Activated naive CD8-positive, alpha-beta T cell treated with anti-CD3 and anti-CD28 coated beads for 36 hours (primary cell): ENCODE measurements at places on chromosomes 12 and 14. TPM values are rescaled to one million over a fixed set of nuclear protein-coding genes. Genes with fewer than 3 reads are reported as not detected.

DNA sequence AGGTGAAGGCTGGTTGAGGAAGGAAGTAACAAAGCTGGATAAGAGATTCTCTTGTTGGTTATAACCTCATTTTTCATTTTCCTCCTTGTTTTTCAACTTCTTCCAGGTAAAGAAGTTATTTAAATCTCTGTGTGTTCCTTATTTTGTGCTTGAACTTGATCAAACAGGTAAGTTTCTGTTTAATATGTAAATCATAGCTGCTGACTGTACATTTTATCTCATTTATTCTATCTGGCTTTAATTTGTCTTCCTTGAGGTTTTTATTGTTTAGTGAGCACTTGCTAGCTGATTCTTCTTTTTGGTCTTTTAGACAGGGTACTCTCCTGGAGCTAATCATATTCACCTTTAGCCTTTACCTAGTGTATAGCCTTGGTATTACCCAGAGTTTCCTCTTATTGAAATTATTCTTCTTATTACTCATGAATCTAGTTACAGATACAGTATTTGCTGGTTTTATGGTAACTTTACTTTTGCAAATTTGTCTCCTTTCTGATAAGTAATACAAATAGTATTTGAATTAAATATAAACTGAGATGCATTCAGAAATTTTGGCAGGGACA, 42.4 kb downstream of the TXNRD1 start:
- no peak for DNase-seq

- no peak for DNase-seq
Observed at GRCh38 chr12:110565894-110566871, 16.9 kb downstream of the PPTC7 start.

DNA sequence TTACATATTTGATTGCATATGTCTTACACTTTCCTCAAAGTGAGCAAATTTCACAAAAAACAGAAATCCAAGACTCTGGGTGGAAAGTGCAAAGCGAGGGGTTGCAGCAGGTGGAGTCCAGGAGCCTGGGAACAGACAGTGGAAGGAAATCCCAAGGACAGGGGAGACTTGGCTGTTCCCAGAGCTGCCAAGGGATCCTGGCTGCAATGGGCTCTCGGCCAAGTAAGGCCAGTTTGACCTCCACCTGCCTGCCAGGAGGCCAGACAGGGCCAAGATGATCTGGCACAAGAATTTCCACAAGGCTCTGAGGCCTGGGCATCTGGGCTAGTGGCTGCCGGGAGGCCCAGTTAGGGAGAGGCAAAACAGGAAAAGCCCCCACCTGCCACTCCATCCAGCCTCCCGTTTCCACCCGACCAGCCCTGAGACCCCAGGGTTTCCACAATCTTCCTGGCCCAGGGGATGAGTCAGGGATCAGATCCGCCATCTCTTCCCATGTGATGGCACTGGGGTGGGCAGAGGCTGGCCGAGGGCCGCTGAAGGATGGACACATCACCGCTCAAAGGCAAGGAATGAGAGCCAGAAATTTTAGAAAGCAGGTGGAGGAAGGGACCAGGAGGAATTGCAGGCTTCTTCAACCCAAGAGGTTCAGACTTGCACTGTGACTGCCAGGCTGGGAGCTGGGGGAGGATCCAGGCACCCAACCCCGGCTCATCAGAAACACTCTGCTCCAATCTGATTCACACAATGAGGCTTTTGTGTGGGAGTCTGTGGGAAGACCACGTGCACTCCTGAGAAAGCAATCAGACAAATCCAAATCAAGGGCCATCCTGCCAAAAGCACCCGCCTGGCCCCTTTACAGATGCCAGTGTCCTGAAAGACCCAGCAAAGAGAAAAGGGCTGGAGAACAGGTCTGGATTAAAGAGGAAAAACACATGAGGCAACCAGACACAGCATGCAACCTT, 16.3 kb downstream of the SCARB1 start:
- DNase-seq, result no peak

GRCh38 chr12:113655919-113656318, 184.2 kb upstream of the LHX5 start:
- DNase-seq, result no peak

DNA sequence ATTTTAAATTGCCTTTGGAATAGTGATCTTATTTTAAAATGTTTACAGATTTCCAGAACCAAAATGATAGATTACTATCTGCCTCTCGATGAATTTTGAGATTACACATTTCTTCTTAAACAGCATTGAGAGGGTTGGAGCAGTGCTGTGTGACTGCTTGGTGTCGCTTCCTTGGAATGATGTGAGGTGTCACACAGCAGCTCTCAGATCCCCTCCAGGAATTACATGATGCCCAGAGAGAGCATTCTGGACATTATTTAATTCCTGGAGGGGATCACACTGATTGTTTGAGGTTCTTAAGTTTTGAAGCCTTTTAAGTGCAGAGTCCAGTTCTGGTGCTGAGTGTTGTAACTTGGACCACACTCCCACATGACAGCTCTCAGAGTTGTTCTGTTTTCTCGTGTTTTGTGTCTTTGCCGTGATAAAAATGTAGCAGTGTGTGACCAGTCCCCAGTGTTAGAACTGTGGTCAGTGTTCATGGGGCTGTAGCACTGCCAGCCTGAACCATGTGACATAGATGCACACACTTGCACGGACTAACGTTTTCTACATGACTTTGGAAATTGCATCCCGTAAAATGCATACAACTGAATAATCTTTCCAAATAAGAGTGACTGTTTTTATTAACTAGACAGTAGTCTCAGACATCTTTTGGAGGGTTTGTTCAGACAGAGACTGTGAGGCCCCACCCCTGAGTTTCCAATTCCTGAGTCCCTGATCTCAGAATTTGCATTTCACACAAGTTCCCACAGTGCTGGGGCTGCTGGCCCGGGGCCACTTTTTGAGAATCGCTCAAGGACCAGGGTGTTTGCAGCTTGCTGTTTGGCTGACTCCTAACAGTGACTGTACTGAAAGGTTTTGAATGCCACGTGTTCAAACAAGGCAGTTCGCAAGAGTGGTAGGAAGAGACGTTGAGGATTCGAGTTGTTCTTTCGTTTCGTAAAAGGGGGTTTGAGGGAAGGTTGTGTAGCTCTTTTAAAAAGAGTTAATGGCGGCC, 26.0 kb downstream of the XRCC3 start:
- no peak for DNase-seq

GRCh38 chr12:47755655-47756562, 2.8 kb downstream of the RAPGEF3 start:
- DNase-seq, result no peak

- DNase-seq, result no peak
Observed at GRCh38 chr14:74684434-74684833, 28.4 kb downstream of the AREL1 start.

DNA sequence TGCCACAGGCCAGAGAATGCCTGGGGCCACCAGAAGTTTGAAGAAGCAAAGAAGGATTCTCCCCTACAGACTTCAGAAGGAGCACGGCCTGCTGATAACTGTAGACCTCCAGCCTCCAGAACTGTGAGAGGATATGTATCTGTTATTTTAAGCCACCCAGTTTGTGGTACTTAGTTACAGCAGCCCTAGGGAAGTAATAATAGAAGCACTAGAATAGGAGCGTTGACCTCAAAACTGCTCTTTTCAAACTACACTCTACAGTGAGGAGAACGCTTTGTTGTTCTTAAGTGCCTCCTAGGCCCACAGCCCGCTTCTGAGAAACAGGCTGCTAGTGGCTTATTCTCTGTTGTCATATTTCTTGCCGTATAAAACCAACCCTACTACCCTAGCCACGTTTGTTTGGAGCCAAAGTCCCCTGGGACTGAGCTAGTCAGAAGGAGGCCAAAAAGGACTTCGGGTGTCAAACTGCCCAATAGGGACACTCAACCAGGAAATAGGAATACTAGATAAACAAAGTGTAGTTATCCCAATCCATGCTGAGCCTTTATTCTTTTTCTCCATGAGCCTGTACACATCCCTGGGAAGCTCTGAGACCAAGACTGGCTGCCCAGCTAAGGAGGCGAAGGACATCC, 38.5 kb upstream of the FRS2 start:
- DNase-seq, result no peak

DNA sequence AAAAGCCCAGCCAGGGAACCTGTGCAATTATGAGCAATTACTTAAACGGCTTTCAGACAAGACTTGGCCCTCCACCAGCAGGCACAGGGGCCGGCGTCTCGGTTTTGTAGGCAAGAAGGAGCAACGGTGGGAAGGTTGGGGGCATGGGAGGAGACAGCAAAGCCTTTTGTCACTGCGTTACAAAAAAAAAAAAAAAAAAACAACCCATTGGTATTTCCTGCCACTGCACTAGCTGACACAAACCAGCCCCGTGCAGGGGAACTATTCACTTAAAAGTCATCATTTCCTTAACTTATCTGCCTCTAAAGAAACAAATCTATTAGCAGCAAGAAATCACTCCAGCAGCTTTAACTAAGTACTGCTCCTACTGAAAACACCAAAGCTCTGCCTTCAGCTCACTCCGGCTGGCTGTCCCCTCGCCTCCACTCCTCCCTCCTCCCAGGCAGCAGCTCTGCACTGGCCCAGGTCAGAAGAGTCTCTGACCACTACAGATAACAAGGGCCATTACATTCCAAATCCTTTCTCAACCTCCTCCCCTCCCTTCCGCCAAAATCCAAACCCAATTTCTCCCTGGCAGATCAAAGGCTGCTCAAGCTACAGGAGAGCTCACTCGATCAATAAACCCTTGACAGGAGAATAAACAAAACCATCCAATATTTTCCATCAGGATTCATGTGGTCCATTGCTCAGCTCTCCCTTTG, 105.2 kb upstream of the CDKN3 start:
- no peak for DNase-seq

- DNase-seq, result no peak
Observed at GRCh38 chr12:41051954-41052353, 136.2 kb upstream of the PDZRN4 start.

GRCh38 chr14:87833026-87833425, 160.0 kb downstream of the GALC start:
- DNase-seq, result no peak

- DNase-seq, result no peak
Observed at GRCh38 chr14:69081271-69081670, 71.6 kb downstream of the DCAF5 start.

- no peak for DNase-seq
Observed at GRCh38 chr14:69059658-69060623, 80.8 kb upstream of the ACTN1 start.

DNA sequence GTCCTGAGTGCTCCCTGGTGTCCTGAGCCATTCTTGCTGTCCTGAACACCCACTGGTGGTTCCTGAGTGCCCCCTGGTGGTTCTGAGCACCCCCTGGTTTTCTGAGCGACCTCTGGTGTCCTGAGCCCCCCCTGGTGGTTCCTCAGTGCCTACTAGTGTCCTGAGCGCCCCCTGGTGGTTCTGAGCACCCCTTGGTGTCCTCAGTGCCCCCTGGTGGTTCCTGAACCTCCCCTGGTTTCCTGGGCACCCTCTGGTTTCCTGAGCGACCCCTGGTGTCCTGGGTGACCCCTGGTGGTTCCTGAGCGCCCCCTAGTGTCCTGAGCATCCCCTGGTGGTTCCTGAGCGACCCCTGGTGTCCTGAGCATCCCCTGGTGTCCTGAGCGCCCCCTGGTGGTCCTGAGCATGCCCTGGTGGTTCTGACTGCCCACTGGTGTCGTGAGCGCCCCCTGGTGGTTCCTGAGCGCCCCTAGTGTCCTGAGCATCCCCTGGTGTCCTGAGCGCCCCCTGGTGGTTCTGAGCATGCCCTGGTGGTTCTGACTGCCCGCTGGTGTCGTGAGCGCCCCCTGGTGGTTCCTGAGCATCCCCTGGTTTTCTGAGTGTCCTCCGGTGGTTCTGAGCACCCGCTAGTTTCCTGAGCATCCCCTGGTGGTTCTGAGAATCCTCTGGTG, 473.1 kb downstream of the TMEM121 start:
- DNase-seq, result peak; percentile 87

DNA sequence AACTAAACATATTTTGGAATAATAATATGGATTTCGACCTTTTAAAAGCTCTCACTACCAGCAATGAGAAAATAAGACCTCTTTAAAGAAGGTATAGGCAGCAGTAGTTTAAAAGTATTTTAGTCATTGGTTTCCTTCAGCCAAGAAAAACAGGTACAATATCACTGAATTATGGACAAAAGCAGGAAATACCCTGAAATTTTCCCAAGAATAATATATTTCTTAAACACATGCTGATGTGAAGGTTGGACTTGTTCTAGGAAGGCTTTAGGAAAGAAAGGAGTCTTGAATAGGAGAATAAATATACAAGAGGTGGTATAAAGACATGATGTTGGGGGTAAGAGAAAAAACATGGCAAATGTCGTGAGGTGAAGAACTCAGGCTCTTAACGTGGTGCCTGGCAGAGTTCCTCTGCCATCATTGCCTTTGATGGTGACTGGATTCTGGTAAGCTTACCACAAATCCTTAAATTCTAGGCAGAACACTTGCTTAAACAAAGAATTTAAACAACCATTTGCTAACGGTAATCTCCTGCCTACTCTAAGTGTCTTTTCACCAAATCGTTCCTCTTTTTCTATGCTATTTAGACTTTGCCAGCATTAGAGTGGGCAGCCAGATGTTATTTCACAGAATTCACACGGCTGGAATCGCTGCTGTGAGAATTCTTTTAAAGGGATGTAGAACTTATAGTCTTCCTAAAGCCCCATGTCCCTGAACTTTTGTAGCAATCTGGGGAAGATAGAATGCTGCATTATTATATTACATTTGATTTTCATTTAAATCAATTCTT, 11.9 kb upstream of the NUDT4 start:
- no peak for DNase-seq

- no peak for DNase-seq
Observed at GRCh38 chr14:105326891-105327694, 12.5 kb downstream of the PACS2 start.

DNA sequence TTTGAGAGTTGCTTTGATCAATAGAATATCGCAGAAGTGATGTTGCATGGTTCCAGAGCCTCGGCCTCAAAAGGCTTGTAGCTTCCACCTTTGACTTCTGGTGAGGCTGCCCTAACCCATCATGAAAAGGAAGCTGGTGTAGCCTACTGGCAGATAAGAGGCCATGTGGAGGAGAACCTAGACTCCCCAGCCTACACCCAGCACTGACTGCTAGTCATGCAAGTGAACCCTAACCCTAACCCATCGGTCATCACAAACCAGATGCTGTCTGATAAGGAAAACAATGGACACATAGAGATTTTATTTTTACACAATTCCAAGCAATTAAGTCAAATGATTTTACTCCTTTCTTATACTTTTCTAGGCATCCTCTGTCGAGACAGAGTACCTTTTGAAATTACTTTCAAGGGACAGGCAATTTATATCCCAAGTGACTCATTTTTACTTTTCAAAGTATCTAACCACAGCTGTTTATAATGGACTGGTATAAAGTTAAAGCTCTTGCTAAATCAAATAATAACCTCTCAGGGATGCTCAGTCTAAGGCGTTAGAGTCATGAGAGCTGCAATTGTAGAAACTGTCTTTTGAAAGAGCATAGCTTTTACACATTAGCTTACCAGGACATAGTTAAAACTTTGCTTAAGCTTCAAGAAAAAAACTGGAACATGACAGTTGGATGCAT, 17.6 kb downstream of the PTPRB start:
- no peak for DNase-seq

KRT77 gene
- not detected for total RNA-seq

CCDC38 gene
- 0.16 TPM for total RNA-seq

HAL gene
- 0.58 TPM for total RNA-seq

DHRS1 gene
- total RNA-seq, result 8.6 TPM

GYS2 gene
- not detected for total RNA-seq

PLEKHD1 gene
- not detected for total RNA-seq

DPY19L2 gene
- 4.6 TPM for total RNA-seq

AVPR1A gene
- not detected for total RNA-seq
